ENCODE measurements at places on chromosomes 7 and 10. TPM values are rescaled to one million over a fixed set of nuclear protein-coding genes. Genes with fewer than 3 reads are reported as not detected.

The NME8 gene
- 0.25 TPM for polyA plus RNA-seq

The EBLN1 gene
- polyA plus RNA-seq, result not detected

The ALOX5 gene
- polyA plus RNA-seq, result 8.3 TPM

The FFAR4 gene
- 0.15 TPM for polyA plus RNA-seq

The NPC1L1 gene
- 0.65 TPM for polyA plus RNA-seq

The FRMPD2 gene
- 0.06 TPM for polyA plus RNA-seq

The CYP2E1 gene
- polyA plus RNA-seq, result 15.8 TPM

The CTAGE8 gene
- 2.5 TPM for polyA plus RNA-seq

The MARVELD1 gene
- 6.4 TPM for polyA plus RNA-seq

The KCNIP2 gene
- polyA plus RNA-seq, result 1.6 TPM

The GSDME gene
- 3.4 TPM for polyA plus RNA-seq

The PTPN12 gene
- 37.5 TPM for polyA plus RNA-seq

The AOC1 gene
- polyA plus RNA-seq, result 0.75 TPM
